ENCODE measurements at places on chromosomes 7 and 10. TPM values are rescaled to one million over a fixed set of nuclear protein-coding genes. Genes with fewer than 3 reads are reported as not detected.

HMX2 gene
- total RNA-seq = not detected

DNA sequence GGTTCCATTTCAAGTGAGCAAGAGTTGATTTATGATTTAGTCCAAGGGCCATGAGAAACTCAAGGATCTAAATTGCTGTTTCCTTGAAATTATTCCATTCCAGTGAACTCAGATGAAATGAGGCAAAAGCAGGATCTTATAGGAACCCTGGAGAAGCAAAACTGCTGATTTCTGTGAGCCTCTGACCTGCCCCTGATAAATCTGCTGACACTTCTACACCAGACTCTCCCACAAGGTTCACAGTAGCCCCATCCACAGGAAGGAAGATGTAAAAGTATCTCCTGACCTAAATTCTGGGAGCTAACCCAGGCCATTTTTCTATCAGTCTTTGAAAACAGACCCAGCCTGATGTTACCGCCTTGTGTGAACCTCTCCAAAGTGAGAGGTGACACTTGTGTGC is 987.6 kb upstream of the AUTS2 start:
- no peak for DNase-seq

DNA sequence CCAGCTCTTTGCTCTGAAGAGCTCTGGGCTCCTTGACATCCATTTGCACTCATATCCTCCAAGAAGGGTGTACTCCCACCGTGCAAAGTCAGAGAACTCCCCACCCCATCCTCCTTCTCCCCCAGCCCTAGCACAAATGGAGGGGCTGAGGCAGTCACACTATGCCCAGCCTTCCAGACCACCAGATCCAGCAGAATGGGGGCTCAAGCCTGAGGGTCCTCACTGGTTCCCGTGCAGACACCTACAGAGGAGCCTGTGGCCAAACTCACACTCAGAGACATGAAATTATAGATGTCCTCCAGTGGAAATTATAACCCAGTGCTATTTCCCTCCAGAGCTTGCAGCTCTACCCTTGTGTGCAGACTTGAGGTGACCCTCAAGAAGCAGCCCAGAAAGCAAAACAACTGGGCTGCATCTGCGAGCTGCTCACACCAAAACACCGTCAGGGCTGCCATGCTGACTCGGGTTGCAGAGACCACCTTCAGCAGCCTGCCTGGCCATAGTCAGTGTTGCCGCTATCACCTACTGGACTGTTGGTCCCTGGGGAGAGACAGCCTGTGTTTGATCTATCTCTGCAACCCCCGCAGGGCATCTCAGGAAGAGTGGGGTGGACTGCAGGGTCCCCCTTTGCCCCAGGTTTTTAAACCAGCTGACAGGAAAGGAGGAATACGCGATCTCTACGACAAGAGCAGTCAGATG is 7.4 kb downstream of the ZNF488 start:
- no peak for DNase-seq

GRCh38 chr7:103637094-103637493 is 191.1 kb upstream of the SLC26A5 start:
- DNase-seq = no peak

DNA sequence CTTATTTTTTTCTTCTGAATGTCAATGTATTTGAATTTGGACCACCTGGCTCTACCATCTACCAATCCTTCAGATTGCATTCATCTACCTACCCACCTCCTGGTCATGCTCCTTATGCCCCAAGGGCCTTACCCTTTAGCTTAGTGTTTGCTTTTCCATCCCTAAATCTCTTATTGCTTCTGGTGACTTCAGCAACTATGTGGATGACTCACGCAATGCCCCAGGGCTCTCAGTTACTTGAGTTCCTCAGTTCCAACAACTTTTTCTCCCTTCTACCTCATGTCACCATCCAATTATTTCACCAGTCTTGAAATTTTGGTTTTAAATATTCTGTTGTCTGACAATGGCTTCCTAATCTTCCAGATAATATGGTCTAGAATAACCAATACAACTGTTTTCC is 118.9 kb downstream of the CFAP58 start:
- DNase-seq = no peak

LDB3 gene
- total RNA-seq = not detected

All from HT-29 (cell line).